ENCODE measurements at places on chromosomes 3 and 15.
A peak's percentile ranks its signal among the peaks of the same experiment; 100 is the strongest.

DNA sequence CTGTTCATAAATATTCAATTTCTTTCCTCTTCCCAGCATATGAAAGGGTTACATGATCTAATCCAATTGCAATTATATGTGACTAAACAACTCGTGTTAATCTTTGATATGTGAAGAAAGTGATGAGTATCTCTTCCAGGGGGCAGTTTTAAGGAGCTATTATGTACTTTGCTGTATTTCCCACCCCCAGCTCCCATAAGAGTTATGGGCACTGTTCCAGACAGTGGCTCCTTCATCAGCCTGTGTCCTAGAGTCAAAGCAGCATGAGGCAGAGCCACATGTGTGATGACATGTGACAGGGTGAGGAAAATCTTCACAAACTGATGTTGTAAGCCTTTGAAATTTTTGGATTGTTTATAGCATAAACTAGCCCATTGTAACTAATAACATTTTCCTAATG lies 315.4 kb downstream of the DIPK2A start:
- no peak for DNase-seq

GRCh38 chr3:47384425-47384824 lies 3.6 kb downstream of the PTPN23 start:
- no peak for DNase-seq

DNA sequence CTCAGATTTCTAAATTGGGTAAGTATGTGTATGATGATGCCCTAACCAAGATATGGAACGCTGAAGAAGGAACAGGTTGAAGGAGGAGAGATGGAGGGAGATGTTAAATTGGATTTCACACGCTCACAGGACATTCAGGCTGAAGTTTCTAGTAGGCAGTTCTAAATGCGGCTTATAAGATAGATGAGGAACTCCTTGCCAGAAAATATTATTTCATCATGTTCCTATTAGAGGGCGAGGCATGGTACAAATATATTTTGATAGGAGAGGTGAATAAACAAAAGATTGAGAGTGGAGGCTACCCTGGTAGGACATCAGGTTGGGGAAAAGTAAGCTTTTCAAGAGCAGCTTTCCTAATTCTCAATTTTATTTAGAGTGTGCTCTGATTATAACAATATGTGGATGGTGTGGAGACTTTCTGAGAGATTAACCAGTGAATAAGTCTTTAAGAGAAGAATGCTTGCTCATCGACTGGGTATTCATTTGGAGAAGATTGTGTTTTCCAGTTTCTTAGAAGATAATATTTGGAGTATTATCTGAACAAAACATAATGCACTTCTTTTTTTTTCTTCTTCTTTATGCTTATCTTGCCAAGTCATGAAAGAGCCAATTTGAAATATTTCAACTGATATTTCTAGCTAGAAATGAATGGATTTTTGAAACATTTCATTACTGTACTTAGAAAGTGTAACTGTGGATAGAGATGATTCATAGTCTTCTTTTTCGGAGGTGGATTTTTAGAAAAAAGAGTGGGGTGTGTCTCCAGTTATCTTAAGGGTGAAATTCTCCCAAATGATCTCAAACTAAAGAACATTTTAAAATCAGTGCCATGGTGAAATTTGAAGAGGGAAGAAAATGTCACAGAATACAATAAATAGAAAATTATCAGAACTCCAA lies 88.5 kb downstream of the B3GALNT1 start:
- no peak for DNase-seq

DNA sequence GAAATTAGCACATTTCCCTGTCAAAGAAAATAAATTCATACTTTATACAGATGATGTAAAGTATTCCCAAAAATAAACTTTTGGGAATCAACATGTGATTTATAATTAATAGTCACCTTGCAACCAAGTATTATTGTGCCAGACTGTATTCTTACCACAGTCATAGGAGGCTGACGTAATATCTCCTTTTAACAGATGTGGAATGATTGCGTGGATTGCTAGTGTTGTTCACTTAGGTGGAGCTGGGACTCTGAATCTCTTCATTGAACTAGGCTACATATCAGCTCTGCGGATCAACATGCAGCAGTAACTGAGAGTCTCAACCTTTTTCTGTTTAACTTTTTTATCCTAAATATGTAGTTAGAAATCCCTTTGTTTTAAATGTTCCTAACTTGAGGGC lies 37.2 kb downstream of the PXK start:
- DNase-seq, result no peak

GRCh38 chr3:127045435-127046045 lies 62.6 kb downstream of the PLXNA1 start:
- no peak for DNase-seq

GRCh38 chr3:46194868-46195553 lies 13.1 kb downstream of the CCR1 start:
- DNase-seq, result no peak

DNA sequence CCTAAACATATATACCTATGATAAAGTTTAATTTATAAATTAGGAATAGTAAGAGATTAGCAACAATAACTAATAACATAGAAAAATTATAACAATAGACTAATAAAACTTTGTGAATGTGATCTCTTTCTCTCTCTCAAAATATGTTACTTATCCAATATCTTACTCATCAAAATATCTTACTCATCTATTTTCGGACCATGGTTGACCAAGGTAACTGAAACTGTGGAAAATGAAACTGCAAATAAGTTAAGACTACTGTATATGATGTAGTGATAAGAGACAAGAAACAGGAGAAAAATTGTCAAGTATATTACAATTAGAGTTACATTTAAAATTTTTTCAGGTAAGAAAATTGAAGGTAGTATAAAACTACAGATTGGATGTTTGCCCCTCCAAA lies 19.2 kb downstream of the MAP3K13 start:
- DNase-seq, result no peak

DNA sequence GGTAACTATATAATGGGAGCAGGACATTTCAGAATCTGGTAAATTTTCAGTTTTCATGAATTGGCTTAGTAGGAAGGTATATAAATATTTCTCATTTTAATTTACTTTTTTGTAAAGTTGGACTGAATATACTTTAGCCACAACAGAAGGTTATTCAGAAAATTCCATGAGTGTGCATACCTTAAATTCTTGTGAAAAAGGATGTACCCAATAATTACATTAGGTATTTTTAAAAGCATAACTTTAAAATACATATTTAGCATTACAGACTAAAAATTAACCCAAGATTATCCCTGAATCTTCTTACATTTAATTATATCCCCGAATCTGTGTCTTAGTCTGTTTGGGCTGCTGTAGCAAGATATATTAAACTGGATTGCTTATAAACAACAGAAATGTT lies 24.9 kb upstream of the ATP11B start:
- DNase-seq, result no peak

DNA sequence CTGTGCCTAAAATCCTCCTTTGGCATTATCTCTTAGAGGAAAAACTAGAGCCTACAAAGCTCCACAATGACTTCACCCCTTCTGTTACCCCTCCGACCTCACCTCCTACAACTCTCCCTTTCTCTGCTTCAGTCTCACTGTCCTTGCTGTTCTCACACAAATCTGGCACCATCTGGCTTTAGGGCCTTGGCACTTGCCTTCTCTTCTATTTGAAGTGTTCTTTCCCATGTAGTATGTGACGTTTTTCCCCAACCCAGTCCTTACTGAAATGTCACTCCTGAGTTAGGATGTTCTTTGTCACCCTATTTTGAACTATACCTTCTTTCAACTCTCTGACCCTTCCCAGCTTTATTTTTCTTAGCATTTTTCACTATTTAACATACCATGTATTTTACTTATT lies 8.7 kb downstream of the STX19 start:
- no peak for DNase-seq

- DNase-seq, result no peak
Observed at GRCh38 chr3:119405315-119405714, 58.1 kb downstream of the TMEM39A start.

GRCh38 chr3:177672252-177672911 lies 475.1 kb upstream of the TBL1XR1 start:
- DNase-seq, result no peak

- no peak for DNase-seq
Observed at GRCh38 chr15:40543082-40543481, 21.8 kb downstream of the CCDC32 start.

DNA sequence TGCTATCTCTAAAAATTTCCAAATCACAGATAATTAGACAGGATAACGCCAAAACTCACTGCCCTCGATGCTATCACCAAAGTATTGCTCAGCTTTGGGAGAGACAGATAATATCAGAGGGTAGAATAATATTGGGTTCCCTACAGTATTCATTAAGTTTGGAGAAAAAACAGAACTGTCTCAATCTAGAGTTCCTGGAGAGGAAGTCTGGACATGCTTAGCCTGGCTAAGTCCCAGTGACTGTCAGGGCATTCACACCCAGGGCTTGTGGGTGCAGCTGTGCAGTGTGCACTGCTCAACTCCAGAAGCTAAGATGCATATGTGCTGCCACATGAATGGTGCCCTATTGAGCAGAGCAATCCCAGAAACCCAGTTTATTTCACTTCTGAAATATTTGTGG lies 459.6 kb upstream of the DPH6 start:
- DNase-seq, result no peak

GRCh38 chr3:72427624-72428023 lies 420.6 kb downstream of the SHQ1 start:
- DNase-seq, result no peak

GRCh38 chr3:13556207-13556606 lies 7.3 kb downstream of the FBLN2 start:
- DNase-seq, result no peak

DNA sequence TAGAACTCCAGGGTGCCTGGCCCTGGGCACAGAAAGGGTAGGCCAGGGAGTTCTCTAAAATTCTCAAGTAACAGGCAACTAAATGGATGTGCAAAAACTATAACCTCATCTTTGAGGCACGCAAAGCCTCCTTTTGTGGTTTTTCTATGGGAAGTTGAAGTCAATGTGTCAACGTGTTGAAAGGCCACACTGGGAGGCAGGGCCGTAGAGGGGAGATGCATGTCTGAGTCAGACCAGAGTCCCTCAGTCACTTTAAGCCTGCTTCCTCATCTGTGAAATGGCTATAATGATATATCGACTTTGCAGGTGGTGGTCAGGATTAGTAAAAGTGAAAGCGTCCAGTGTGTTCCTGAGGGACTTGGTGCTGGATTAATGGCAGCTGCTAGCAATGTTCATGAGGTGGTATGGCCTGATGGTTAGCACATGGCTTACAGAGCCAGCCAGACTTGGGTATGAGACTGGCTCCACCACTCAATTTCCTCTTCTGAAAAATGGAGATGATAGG lies 17.0 kb downstream of the TGM5 start:
- DNase-seq, result no peak

DNA sequence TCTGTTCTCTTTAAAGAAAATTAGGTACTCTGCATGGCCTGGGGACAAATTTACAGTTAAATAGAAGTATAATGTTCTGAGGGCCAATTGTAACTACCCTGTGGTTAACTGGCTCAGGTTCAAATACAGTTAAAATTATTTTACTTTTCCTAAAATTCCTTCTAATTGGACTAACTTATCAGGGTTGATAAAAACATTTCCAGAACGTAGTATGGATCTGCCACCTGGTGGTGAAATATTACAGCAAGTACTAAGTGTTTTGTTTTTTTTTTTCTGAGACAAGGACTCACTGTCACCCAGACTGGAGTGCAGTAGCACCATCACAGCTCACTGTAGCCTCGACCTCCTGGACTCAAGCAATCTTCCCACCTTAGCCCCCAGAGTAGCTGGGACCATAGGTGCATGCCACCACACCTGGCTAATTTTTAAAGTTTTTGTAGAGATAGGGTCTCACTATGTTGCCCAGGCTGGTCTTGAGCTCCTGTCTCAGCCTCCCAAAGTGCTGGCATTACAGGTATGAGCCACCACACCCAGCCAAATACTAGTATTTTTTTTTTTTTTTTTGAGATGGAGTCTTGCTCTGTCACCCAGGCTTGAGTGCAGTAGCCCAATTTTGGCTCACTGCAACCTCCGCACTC lies 29.2 kb downstream of the NEO1 start:
- DNase-seq, result no peak

DNA sequence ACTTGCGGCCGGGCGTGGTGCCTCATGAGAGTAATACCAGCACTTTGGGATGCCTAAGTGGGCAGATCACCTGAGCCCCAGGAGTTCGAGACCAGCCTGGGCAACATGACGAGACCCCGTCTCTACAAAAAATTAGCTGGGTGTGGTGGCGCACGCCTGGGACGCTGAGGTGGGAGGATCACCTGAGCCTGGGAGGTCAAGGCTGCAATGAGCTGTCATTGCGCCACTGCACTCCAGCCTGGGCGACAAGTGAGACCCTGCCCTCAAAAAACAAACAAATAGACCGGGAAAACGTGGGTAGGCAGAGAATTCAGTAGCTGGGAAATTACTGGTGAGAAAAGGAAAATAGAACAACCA lies 667 bp downstream of the UMPS start:
- no peak for DNase-seq

GRCh38 chr3:138113326-138113725 lies 2.1 kb downstream of the DZIP1L start:
- no peak for DNase-seq

GRCh38 chr3:71641674-71642073 lies 58.1 kb upstream of the FOXP1 start:
- DNase-seq, result no peak

GRCh38 chr3:47337656-47338055 lies 43.2 kb upstream of the PTPN23 start:
- no peak for DNase-seq

DNA sequence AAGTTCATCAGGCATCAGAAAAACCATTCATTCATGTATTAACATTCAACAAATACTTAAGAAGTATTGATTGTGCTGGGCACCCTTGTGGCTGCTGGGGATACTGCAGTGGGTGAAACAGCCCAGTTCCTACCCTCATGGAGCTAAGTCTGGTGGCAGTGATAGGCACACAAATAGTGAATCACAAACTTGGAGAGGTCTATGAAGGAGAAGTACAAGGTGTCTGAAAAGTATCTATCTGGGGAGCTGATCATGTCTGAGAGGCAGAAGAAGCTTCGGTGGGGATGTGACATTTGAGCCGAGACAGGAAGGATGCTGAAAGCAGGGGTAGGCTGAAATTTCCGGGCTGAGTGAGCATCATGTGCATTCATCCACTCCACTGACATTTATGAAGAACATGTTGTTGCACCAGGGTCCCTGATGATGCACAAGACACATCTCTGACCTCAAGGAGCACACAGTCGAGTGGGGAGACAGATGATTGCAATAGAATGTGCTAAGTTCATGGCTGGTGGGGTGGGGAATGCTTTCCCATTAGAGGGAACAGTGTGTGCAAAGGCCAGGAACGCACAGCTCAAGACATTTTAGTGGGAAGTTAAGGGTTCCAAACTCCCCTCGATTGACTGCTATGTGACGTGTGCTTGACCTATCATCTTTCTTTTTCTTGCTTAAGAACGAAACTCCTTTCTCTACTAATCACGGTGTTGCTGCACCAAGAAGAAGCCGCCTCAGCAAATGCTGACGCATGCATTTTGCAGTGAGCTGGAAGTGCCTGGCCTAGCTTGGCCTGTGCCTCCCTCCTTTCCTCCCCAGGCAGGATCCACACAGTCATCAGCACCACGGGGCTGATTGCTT lies 309.1 kb upstream of the ICE2 start:
- no peak for DNase-seq

- no peak for DNase-seq
Observed at GRCh38 chr3:2001306-2002108, 97.2 kb upstream of the CNTN4 start.

- DNase-seq, result peak; percentile 85
Observed at GRCh38 chr15:98647774-98648653, at the start of gene IGF1R. Gene IGF1R (plus strand): TSS chr15:98648539. CDS start chr15:98649582, 1,043 bp downstream.

- no peak for DNase-seq
Observed at GRCh38 chr3:79392479-79392878, 375.3 kb downstream of the ROBO1 start.

All from naive thymus-derived CD8-positive, alpha-beta T cell (primary cell).